ENCODE measurements at places on chromosomes 4 and X. TPM values are rescaled to one million over a fixed set of nuclear protein-coding genes. Genes with fewer than 3 reads are reported as not detected.

Gene FGF2
- 21.4 TPM for total RNA-seq

Gene IQSEC2
- 2.6 TPM for total RNA-seq

Gene LGI2
- 0.06 TPM for total RNA-seq

Gene CXCL11
- 5.7 TPM for total RNA-seq

Gene PAGE2
- total RNA-seq: not detected

Gene FDCSP
- not detected for total RNA-seq

Gene HTR2C
- total RNA-seq: not detected

Gene MAGEC2
- total RNA-seq: not detected

Gene NEUROG2
- total RNA-seq: not detected

Gene DIPK2B
- total RNA-seq: 118 TPM

Gene IRF2
- total RNA-seq: 25.9 TPM
